ENCODE measurements at places on chromosomes 2 and 18. TPM values are rescaled to one million over a fixed set of nuclear protein-coding genes. Genes with fewer than 3 reads are reported as not detected.

- no peaks in the 10 kb centered on the region for H3K4me1 ChIP-seq
- no peak overlapping the region for H3K4me3 ChIP-seq
- H3K27ac ChIP-seq = no peak overlapping the region
- no peaks in the 10 kb centered on the region for H3K27me3 ChIP-seq
These were observed 417.0 kb downstream of the TXNL1 start for GRCh38 chr18:56221195-56222065.

DNA sequence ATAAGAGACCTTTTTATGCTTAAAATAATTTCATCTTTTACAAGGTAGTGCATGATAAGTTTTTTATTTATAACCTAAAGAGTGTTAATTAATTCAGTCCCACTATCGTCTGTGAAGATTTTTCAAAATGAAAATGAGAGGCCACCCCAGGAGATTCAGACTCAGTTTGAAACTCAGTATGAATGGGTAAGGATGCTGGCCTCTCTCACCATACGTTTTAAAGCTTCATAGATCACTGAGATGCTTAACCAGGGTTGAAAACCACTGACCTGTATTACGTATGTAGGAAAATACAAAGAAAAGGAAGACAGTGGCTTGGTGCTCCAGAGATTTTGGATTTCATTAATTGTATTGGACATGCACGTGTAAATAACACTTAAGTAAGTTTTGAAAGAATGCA is 278.7 kb downstream of the FSIP2 start:
- DNase-seq = no peak
- H3K4me3 ChIP-seq = no peak overlapping the region
- no peaks in the 10 kb centered on the region for H3K4me1 ChIP-seq
- no peaks in the 10 kb centered on the region for H3K27me3 ChIP-seq

DNA sequence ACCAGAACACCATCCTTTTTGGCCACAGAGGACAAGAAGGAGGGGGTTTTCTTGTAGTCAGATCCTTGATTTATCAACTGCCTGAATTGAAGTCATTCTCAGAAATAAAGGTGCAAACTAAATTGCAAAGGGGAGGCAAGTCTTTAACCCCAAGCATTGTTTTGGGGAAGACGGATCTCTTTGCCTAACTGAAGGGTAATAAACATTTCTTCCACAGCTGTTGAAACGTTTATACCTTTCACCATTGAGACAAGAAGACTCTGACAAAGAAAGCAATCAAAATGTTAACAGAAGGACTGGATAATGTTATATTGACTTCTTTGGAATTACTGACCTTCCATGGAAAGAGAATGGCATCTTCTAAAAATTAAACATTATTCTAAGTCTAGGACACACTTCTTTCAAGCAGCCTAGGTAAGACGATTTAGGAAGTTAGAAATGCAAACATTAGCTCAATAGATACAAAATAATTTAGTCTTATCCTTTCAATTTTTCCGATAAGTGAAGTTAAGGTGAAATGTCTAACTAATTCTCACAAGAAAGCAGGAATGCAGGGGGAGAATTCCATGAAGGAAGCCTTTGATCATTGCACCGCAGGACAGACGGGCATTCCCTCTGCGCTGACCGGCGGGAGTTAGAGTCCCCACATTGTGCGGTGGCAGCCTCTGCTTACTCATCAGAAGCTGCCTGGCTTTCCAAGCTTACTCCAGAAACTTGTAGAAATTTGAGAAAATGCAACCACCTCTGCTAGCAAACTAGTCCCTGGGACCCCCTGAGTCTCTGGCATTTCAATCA is 69.4 kb upstream of the COPS8 start:
- H3K27me3 ChIP-seq = no peaks in the 10 kb centered on the region
- no peaks in the 10 kb centered on the region for H3K4me1 ChIP-seq
- no peak overlapping the region for H3K4me3 ChIP-seq
- no peaks in the 10 kb centered on the region for H3K36me3 ChIP-seq
- DNase-seq = no peak

DNA sequence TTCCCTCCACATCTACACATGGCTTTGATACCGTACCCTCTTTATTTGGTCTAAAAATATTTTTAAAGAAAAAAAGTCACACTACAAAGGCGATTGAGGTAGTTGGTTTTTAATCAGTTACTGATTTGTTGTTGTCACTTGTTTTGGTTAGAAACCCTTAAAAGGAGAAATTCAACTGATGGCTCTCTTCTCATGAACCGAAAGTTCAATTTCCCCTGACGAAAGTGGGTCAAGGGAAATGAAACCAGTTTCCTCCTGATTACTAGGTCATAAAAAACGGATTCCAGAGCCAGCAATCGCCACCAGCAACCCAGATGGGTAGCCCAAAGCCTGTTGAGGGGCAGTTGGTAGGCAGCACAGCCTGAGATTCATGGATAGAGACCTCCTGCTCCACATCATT is 63.2 kb downstream of the DLGAP1 start:
- H3K4me3 ChIP-seq = no peak overlapping the region
- H3K36me3 ChIP-seq = no peaks in the 10 kb centered on the region
- no peaks in the 10 kb centered on the region for H3K27me3 ChIP-seq
- no peak for DNase-seq
- no peaks in the 10 kb centered on the region for H3K4me1 ChIP-seq

- peaks cover 14% of the 10 kb centered on the region for H3K27me3 ChIP-seq
- no peak for DNase-seq
- H3K27ac ChIP-seq = no peak overlapping the region
- no peaks in the 10 kb centered on the region for H3K4me1 ChIP-seq
These were observed 94.7 kb upstream of the BOD1L2 start for GRCh38 chr18:57052173-57052572.

DNA sequence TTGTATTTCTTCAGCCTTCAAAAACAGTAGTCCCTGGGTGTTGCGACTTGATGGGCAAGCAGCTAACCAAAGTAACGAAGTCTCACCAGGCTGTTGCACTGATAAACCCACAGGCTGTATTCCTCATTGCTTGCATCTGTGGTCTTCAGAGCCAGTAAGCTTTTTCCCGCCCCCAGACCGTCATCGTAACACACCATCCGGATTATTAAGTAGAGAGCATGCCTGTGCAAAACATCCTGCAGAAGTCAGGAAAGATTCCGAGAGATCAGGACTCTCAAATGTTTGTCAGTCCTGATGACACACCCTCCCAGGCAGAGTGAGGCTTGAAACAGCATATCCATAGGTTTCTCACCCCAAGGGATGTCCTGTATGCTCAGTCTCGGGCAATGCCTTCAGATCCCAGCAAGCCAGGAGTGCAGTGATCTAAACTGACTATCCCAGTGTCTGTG is 15.9 kb downstream of the ITGB1BP1 start:
- no peaks in the 10 kb centered on the region for H3K4me1 ChIP-seq
- H3K4me3 ChIP-seq = no peak overlapping the region
- H3K27me3 ChIP-seq = no peaks in the 10 kb centered on the region
- no peak for DNase-seq

GRCh38 chr2:61639721-61640120 is 101.6 kb upstream of the XPO1 start:
- no peak overlapping the region for H3K4me3 ChIP-seq
- DNase-seq = no peak
- H3K27ac ChIP-seq = no peak overlapping the region
- no peaks in the 10 kb centered on the region for H3K36me3 ChIP-seq
- no peaks in the 10 kb centered on the region for H3K27me3 ChIP-seq

DNA sequence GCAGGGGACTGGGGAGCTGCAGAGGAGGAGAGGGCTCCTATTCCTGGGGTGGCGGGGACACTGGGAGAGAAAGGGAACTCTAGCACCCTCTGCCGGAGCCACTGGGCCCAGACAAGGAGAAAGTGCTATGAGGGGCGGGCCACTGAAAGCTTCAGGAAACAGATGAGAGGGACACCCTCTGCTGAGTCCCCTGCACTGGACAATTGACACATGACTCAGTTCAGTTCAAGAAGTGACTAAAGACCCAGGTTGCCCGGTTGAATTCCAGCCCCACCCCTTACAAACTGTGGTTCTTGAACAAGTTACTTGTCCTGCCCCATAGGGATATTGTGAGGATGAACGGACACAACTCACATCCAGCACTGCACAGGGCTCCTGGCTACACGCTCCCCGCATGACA is 5.0 kb downstream of the RUFY4 start:
- no peaks in the 10 kb centered on the region for H3K36me3 ChIP-seq
- no peaks in the 10 kb centered on the region for H3K4me1 ChIP-seq
- no peak overlapping the region for H3K4me3 ChIP-seq

Gene AKAIN1
- total RNA-seq = not detected

Gene ALPP
- not detected for total RNA-seq

GRCh38 chr2:29046321-29046720 is 28.0 kb downstream of the PCARE start:
- H3K4me3 ChIP-seq = no peak overlapping the region
- no peak overlapping the region for H3K27ac ChIP-seq
- no peaks in the 10 kb centered on the region for H3K27me3 ChIP-seq

DNA sequence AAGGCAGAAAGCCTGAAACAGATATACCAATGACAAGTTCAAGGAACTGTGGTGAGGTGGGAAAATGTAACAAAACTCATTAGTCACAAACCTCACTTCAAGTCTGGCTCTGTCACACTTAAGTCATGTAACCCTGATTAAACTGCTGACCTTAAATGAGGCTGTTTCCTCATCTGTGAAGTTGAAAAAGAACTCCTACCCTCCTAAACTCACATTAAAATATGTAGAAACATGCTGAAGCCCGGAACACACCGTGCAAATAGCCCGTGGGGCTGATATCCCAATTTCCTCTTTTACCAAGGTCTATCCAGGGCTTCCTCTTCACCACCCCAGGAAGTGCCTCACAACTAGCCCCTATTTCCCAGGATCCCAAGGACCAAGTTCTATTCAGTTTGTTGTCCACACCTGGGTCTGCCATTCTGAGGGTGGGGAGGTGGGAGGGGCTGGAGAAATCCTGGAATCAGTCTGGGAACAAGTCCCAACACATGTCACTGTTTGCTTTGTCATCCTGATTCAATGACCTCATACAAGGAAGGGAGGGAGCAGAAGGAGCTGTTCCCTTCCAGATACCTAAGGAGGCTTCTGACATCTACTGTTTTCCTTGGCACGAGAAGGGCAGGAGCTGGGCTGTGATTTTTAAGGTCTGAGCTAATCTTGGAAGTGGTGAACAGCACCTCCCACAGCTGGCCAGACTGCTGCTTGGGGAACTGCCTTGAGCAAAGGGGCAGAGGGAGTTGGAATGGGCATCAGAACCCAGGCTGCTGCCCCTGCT is 42.3 kb downstream of the SLC4A1AP start:
- no peaks in the 10 kb centered on the region for H3K27me3 ChIP-seq
- no peaks in the 10 kb centered on the region for H3K36me3 ChIP-seq
- DNase-seq = no peak
- H3K27ac ChIP-seq = peak overlapping the region; percentile 59
- H3K4me1 ChIP-seq = peaks cover 33% of the 10 kb centered on the region

DNA sequence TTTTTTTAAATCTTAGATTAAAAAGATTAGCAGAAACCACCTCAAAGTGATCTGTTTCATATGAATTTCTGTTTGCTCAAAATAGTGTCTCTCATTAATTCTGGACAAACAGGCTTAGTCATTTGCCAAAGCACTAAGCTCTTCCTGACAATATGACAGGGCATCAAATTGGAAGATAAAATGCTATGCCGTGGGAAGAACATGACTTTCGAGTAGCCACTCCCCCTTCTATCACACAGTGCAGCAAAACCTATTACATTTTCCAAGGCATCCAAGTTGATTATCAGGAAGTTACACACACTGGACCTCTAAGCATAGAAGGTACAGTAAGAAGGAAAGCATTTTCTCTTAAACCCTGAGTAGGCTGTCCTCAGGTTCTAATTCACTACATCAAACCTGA is 89.5 kb downstream of the STK39 start:
- peaks cover 14% of the 10 kb centered on the region for H3K36me3 ChIP-seq
- H3K27me3 ChIP-seq = no peaks in the 10 kb centered on the region
- no peak overlapping the region for H3K27ac ChIP-seq
- DNase-seq = no peak

DNA sequence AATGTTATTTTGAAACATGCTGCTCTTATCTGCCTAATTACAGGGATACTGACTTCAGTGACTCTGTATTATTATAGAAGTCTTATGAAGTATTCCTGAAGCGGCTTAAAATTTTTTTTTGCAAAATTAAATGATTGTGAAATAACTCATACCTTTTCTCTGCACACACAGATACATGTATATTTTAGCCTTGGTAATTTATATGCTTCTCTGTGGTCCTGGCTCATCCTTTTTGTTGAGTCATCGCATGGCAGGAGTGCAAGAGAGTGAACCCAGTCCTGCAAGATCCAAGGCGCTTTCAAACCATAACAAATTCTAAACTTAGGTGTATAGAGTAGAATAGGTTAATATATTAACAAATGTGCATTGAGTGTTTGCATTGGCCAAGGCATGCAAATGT is 8.6 kb downstream of the CCNT2 start:
- H3K27me3 ChIP-seq = no peaks in the 10 kb centered on the region
- H3K36me3 ChIP-seq = no peaks in the 10 kb centered on the region
- DNase-seq = no peak

- H3K4me1 ChIP-seq = no peaks in the 10 kb centered on the region
- DNase-seq = no peak
- no peaks in the 10 kb centered on the region for H3K36me3 ChIP-seq
- H3K27ac ChIP-seq = no peak overlapping the region
- H3K27me3 ChIP-seq = peaks cover 21% of the 10 kb centered on the region
These were observed 46.4 kb upstream of the SPP2 start for GRCh38 chr2:234003972-234004617.

GRCh38 chr2:121185571-121186074 is 99.4 kb downstream of the TFCP2L1 start:
- H3K27ac ChIP-seq = no peak overlapping the region
- H3K4me3 ChIP-seq = no peak overlapping the region
- H3K4me1 ChIP-seq = no peaks in the 10 kb centered on the region
- H3K27me3 ChIP-seq = no peaks in the 10 kb centered on the region
- DNase-seq = no peak

- H3K27me3 ChIP-seq = no peaks in the 10 kb centered on the region
- no peak for DNase-seq
- H3K27ac ChIP-seq = no peak overlapping the region
- no peaks in the 10 kb centered on the region for H3K4me1 ChIP-seq
These were observed 498.6 kb upstream of the ZEB2 start for GRCh38 chr2:145018502-145018901.

Gene SLC30A3
- total RNA-seq = 0.34 TPM

DNA sequence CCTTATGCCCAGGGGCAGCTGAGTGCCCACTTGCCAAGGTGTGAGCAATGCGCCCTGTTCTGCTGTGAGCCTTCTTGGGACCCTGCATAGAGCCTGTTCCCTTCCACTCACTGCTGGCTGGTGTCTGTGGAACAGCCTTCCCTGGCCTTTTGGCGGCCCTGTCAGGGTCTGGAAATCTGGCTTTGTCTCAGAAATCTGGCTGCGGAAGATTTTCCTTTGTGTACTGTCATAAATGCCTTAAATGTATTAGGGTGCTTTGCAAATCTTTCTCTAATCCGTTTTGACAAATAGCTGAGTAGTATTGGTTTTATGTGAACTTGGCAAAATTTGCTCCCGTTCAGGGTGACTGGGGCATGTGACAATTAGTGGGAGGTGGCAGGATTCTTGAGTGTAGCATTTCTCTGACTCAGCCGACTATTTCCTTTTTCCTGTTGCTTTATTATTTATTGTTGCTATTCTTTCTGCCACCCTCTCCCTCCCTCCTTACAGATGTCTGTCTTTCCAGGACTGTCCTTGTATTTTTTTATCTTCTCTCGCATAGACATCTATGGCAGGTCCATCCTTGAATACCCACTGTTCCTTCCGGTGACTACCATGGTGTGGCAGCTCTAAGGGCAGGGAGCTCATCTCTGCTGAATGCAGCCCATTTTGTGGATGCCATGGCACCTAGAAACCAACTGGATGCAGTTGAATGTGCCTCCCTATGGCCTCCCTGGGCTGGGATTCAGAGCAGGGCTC is 41.8 kb downstream of the LDLRAD4 start:
- peak; percentile 62 for DNase-seq
- peaks cover 38% of the 10 kb centered on the region for H3K4me1 ChIP-seq
- H3K27ac ChIP-seq = peak overlapping the region; percentile 59
- H3K36me3 ChIP-seq = no peaks in the 10 kb centered on the region
